Esophagus squamous epithelium (tissue), 5 donors: ENCODE measurements at places on chromosomes 11 and 22.

DNA sequence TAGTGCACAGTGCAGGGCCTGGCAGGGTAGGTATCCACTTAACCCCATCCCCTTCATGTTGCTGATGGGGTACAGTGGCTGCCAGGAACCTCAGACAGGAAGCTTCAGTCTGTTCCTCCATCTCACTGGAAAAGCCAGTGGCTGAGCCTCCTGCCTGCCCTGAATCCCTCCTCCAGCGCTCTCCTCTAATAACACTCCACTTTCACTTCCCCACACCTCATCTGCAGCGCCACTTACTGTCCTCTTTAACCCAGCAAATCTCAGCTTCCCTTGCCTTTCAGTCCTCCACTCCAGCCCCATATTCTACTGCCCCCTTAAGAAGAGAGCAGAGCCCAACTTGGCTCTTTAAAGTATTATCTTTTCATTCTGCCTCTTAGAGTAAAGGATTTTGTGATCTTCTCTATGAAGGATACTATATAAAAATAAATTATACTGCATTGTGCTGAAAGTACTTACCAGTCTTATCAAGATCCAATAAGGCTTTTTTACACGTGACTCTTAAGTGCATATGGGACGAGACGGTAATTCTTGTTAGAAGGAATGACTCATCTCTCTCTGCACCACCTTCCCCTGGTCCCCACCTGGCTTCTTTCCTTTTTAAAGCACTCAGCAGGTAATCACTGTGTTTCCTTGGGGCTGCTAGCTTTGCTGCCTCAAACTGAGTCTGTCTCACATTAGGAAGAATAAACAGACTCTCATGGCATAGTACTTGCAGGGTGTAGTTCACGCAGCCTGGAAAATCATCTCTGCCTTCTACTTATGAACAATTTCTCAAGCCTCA is 238.0 kb upstream of the NARS2 start:
- DNase-seq: no peak

GRCh38 chr11:113372309-113372708 is 15.3 kb upstream of the ANKK1 start:
- no peak for DNase-seq

DNA sequence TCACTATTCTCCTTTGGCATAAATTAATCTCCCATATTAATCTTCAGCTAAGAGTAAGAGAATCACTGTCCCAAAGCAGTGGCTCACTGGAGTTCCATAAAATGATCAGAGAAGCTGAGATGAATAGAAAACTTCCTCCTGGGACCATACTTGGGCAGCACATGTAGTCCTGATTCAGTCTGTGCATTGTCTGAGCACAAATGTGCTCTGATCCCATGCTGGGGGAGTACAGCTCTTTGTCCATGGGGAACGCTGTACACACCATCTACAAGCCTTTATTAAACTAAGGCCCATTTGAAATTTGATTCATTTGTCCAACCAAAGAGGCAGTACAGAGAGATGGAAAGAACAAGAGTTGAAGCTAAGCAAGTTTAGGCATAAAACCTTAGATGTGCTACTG is 147.4 kb upstream of the PGR start:
- DNase-seq: no peak

DNA sequence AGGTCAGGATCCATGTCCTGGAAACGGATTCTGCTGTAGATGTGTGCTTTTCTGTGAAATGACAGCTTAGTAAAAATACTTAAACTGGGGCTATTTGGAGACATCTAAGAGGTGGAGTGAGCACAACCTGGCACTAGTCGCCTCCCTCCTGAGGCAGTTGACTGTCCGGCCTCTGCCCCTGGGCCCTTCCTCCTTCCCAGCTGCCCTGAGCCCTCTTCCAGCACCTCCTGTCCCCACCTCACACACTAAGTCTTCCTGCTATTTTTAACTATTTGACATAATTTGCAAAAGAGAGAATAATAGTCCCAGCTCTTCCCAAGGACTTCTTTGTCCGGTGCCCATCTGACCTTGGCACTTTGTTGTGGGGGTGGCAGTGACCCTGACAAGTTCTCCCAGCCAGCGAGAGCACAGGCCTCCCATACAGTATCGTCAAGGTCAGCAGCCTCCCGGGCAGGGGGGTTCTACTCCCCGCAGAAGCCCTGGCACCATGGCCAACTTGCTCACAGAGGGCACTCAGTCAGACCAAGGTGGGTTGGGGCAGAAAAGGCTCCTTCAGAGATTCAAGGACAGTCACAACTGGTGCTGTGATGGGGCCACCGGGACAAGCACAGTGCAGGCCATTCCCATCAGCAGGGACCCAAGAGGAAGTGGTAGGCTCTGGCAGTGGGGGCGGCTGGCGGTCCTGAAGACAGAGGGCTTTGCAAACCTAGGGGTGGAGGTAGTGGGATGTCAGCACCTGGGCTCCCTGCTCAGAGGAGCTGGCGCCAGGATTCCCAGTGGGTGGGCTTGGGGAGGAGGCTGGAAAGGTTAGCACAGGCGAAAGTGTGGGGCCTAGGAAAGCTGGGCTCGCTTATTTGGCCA is 5.5 kb upstream of the NEAT1 start:
- no peak for DNase-seq

DNA sequence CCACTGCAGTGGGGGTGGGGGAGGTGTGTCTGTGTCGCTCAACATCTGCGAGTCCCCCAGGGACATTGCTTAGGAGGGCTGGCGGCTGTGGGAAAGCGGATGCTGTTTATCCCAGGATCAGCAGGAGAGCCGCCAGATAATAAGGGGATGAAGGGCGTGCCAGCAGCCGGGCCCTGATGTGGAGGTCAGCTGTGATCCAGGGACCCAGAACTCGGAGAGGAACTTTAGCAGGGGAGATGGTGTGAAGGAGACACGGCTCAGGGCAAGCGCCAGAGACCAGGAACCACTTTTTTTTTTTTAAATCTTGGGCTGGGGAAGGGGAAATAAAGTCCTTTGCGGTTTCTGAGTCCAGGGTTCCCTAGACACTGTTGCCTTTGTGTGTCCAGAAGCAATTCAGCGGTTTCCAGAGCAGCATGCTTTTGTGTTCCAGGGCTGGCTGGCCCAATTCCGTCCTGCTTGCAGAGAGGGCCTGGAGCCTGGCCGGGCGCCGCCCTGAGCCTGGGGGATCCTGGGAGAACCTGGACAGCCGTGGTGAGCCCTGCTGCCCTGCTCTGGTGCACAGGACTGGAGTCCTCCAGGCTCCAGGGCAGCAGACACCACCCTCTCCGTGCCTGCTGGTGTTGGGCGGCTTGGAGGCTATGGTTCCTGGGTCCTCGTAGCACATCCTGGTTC is at the start of gene GRAMD4:
Gene GRAMD4, plus strand, starts transcription at position 557 of the 672 bp plus-strand sequence. CDS start 6,414 bp downstream, outside the sequence.
- no peak for DNase-seq

GRCh38 chr11:64251016-64251752 is at the start of gene PLCB3:
Gene PLCB3 (plus strand): TSS chr11:64251530. CDS start chr11:64251650, 120 bp downstream.
- DNase-seq: no peak

DNA sequence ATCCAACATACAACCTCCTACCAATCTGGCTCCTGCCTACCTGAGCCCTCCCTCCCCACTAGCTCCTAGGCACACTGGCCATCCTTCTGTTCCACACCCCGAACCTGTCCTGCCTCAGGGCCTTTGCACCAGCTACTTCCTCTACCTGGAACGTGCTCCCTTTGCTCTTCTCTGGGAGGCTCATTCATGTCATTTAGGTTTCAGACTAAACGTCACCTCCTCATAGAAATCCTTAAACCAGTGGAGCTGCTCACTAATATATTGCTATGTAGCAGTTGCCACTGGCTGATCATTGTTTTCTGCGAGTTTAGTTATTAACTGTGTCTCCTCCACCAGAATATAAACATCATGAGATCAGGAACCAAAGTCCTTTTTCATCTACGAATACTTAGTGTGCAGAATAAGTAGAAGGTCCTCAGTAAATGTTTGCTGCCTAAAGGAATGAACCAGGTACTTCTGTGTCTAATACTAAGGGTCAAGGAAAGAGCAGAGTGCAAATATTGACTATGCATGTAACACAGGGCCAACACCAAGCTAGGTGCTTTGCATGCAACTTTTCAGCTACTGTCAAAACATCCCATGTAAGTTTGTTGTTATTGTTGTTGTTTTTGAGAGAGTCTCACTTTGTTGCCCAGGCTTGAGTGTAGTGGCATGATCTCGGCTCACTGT is 277.6 kb upstream of the SYN3 start:
- no peak for DNase-seq

DNA sequence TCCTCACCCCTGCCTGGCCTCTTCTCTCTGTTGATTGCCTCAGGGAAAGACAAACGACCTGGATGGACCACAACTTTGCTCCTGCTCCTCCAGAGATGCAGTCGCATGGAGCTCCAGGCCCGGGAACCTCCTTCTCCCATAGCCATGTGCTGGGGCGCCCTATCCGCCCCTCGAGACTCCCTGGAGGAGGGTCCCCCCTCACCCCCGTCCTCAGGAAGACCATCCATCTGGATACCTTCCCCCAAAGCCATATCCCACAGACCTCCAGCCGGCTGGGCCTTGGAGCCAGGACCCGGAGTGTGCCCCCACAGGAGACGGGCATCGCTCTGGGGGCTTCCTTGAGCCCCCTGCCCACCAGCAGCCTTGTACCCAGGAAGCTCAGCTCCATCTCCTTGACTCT is 2.2 kb downstream of the SEPTIN3 start:
- DNase-seq: no peak

GRCh38 chr11:70415642-70416395 is 17.5 kb downstream of the CTTN start:
- DNase-seq: no peak

GRCh38 chr22:28435982-28436381 is 243.7 kb downstream of the TTC28 start:
- DNase-seq: no peak

- no peak for DNase-seq
Measured at GRCh38 chr11:17743808-17744119, 9.2 kb downstream of the KCNC1 start.

- DNase-seq: no peak
Measured at GRCh38 chr11:14300661-14301304, 58.2 kb downstream of the RRAS2 start.

DNA sequence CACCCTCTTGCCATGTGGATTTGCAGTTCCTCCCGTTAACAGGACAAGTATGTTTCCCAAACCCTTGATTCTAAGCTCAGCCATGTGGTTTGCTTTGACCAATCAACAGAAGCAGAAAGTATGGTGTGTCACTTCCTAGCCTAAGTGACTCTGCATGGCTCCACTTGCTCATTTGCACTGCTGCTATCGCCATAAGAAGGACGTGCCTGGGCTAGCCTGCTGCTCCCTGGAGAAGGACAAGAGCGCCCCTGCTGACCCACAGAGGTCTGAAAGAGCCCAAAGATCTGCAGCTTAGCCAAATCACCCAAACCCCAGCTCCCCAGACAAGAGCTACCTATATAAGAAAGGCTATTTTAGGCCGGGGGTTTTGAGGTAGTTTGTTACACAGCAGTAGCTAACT is 18.0 kb downstream of the TBRG1 start:
- DNase-seq: no peak

GRCh38 chr11:1997755-1998154 is at the start of gene H19:
Gene H19 (minus strand): TSS chr11:1997842.
- DNase-seq: no peak

- no peak for DNase-seq
Measured at GRCh38 chr11:79890272-79890671, 449.4 kb upstream of the TENM4 start.

DNA sequence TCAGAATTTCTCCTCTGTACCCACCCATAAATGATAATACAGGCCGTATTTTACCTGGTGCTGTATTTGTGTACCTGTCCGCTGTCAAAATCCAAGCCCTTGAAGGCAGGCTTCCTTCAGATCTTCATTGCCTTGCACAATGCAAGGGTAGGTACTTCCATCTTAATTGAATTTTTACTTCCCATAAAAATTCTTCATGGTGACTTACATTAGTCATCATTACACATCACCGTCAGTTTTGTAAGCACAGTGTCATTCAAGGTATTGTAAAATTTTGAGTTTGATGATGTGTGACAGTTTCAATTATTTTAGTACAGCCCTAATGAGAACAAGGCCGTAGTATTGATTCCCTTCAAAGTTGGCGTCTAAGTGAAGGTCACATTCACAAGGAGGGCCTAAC is 770 bp upstream of the TSG101 start:
- DNase-seq: no peak

DNA sequence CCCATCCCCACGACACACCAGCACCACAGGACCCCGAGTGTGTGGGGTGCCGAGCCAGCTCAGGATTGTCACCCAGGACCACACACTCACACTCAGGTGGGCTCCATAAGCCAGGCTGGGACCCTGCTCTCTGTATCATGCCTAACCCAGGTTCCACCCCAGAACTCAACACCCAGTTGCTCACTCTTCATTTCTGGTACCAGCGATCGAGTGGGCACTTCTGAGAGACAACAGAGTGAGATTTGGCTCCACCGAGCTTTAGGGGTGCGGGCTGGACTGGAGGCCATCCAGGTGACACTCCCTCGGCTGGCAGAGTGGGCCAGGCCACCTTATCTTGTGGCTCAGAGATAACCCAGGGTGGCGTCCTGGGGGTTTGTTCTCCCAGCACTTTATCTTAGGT is 1323.8 kb downstream of the BRD1 start:
- no peak for DNase-seq

DNA sequence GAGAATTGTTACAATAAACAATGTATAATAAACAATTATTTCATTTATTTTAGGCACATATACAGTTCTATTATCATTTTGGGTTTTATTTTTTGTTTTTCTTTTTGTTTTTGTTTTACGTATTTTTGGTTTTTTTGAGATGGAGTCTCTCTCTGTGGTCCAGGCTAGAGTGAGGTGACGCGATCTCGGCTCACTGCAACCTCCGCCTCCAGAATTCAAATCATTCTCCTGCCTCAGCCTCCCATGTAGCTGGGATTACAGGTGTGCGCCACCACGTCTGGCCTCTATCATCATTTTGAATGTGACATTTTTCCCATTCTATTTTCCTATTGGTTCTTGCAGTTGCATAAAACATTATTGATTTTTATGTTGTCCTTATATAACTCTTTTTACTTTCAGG is 20.4 kb upstream of the OR52A1 start:
- no peak for DNase-seq

GRCh38 chr11:58781345-58781744 is 49.6 kb upstream of the GLYAT start:
- DNase-seq: no peak

- DNase-seq: no peak
Measured at GRCh38 chr11:40032331-40032730, 1427.1 kb downstream of the LRRC4C start.

- DNase-seq: no peak
Measured at GRCh38 chr11:103749158-103749557, 287.3 kb upstream of the DDI1 start.

DNA sequence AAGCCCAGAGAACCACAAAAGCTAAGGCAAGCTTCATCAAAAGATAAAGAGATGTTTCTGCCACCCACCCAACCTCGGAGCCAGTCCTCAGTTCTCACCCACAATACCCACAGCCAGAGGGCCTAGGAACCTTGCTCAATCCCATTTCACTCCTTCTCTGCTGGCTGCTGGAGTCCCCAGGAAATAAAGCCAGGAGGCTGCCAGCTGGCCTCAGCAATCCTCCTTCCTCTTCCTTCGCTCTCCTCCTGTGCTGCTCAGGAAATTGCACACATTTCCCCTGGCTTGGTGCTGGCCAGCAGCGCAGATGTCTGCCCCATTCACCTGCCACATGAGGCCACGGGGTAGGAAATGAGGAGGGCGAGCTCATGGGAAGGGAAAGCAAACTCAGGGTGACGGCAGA is 91.8 kb upstream of the LDLRAD3 start:
- DNase-seq: no peak

GRCh38 chr22:41382098-41382578 is 396 bp downstream of the TEF start:
- DNase-seq: peak; percentile 44
